ENCODE measurements at places on chromosomes 1 and 21. TPM values are rescaled to one million over a fixed set of nuclear protein-coding genes. Genes with fewer than 3 reads are reported as not detected.
A peak's percentile ranks its signal among the peaks of the same experiment; 100 is the strongest.

DNA sequence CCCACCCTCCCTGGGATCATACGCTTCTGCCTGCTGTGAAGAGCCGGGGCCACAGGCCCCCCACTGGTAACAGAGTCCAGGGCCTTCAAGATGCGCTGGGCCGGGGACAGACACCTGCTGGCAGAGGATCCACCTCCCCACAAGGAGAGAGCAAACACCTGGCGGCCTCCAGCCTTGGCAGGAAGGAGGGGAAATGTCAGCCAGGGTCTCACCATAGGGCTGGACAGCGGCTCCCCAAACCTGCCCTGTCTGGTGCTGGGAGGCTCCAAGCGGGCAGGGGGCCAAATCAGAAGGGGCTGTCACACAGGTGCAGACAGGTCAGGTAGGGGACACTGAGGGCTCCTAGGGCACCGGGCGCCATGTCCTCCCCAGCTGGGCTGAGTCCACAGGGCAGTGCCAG, 58.9 kb downstream of the KCNAB2 start:
- no peaks in the 10 kb centered on the region for H3K4me1 ChIP-seq
- H3K27me3 ChIP-seq: no peaks in the 10 kb centered on the region
- peak; percentile 68 for DNase-seq
- no peak overlapping the region for H3K4me3 ChIP-seq
- no peaks in the 10 kb centered on the region for H3K36me3 ChIP-seq
- no peak overlapping the region for H3K27ac ChIP-seq

GRCh38 chr1:27136998-27137542, 17.9 kb downstream of the SLC9A1 start:
- H3K36me3 ChIP-seq: no peaks in the 10 kb centered on the region
- H3K27ac ChIP-seq: no peak overlapping the region
- no peaks in the 10 kb centered on the region for H3K4me1 ChIP-seq
- no peaks in the 10 kb centered on the region for H3K27me3 ChIP-seq

VCAM1 gene
- 7.5 TPM for polyA plus RNA-seq

DYNLT5 gene
- polyA plus RNA-seq: 0.23 TPM

GRCh38 chr1:87044424-87044823, 130.0 kb downstream of the HS2ST1 start:
- no peak overlapping the region for H3K27ac ChIP-seq
- DNase-seq: no peak
- no peaks in the 10 kb centered on the region for H3K27me3 ChIP-seq
- no peaks in the 10 kb centered on the region for H3K36me3 ChIP-seq
- H3K4me1 ChIP-seq: no peaks in the 10 kb centered on the region

DNA sequence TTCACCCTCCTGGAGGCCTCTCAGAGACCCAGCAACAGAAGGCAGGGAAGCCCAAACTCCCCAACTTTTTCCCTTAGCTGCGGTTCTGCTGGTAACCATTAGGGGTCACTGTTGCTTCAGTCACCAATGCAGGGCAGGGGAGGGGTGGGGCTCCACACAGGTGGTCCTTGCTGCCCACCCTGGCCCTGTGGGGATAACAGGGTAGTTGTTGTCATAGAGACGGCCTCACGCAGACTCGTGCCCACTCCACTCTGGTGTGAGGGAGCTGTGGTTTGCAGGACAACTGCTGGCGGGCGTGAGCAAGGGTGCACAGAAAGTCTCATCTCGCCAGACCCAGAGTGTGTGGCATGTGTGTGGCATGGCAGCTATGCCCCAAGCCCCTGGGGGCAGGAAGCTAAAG, 19.9 kb downstream of the INSRR start:
- H3K4me3 ChIP-seq: no peak overlapping the region
- no peaks in the 10 kb centered on the region for H3K36me3 ChIP-seq
- no peak for DNase-seq
- H3K4me1 ChIP-seq: no peaks in the 10 kb centered on the region

DNA sequence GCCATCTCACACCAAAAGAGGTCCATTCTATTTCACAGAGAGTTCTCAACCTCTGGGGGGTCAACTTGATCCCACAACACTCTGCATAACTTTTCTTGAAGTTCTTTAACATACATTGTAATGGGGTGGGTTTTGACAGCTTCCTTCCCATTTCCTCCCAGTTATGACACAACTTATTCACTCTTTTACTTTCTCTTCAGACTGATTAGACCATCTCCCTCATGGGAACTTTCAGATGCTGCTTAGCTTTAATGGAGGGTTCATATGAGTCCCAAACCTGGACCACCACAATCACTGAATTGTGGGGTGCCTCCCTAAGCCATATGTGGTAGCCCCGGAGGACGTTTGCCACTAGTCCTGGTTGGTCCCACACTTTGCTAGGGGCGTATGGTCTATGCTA, 28.3 kb upstream of the KCNJ15 start:
- H3K27me3 ChIP-seq: no peaks in the 10 kb centered on the region
- no peak for DNase-seq
- H3K27ac ChIP-seq: no peak overlapping the region
- no peaks in the 10 kb centered on the region for H3K36me3 ChIP-seq
- no peaks in the 10 kb centered on the region for H3K4me1 ChIP-seq

- no peaks in the 10 kb centered on the region for H3K36me3 ChIP-seq
- no peak for DNase-seq
- no peaks in the 10 kb centered on the region for H3K4me1 ChIP-seq
- no peaks in the 10 kb centered on the region for H3K27me3 ChIP-seq
- peak overlapping the region; percentile 94 for H3K4me3 ChIP-seq
Observed at GRCh38 chr1:42335809-42336518, 929 bp upstream of the FOXJ3 start.

DNA sequence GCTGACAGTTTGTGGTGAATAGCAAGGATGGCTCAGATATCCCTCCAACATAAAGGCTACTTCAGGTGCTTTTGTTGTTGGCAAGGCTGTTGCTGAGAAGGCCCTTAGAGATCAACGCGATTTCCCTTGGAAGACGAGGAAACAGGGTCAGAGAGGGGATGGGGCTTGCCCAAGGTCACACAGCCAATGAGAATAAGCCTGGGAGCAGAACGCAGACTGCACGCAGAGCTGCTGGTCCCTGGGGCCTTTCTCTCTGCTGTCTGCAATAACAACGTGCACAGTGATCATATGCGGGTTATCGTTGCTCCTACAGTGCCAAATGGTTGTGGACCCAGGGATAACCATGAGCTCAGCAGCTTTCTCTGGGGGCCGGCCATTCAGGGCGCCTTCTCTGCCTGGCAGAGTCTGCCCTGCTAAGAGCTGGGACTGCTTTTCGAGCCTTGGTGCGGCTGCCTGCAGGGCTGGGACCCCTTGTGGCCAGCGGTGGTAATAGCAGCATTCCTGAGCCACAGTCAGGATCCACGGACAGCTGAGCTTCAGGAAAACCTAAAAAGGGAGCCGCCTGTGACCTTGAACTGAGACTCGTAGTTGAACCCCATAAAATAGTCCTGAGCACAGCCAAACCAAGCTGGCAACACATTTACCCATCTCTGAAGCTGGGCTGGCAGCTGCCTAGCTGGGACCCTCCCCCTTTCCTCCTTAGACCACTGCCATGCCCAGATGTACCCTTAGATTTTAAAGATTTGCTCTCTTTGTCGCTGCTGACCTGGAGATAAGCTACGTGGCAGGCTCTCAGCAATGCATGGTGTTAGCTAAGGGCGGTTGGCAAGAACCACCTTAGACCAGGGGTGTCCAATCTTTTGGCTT, 39.8 kb downstream of the HTR6 start:
- no peaks in the 10 kb centered on the region for H3K36me3 ChIP-seq
- H3K27me3 ChIP-seq: no peaks in the 10 kb centered on the region
- H3K4me1 ChIP-seq: no peaks in the 10 kb centered on the region
- DNase-seq: peak; percentile 91
- H3K4me3 ChIP-seq: no peak overlapping the region
- no peak overlapping the region for H3K27ac ChIP-seq

DNA sequence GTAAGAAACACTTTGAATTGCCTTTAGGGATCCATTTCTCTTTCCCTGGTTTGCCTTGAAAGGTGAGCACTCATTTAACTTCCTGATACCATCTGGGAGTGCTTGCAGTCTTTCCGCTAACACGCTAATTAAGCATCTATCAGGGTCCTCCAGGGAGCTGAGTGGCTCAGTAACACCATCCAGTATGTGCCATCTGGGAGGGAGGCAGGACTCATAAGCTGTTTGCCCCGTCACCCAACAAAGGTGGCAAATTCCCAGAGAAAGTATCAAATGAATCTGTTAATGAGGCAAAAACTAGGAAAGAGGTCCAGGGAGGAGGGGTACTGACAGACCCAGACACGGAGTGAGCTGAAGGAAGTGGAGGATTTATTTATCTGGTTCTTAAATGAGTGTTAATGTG, 430.9 kb downstream of the HLX start:
- no peak overlapping the region for H3K4me3 ChIP-seq
- no peaks in the 10 kb centered on the region for H3K27me3 ChIP-seq
- H3K27ac ChIP-seq: no peak overlapping the region
- H3K4me1 ChIP-seq: no peaks in the 10 kb centered on the region

DNA sequence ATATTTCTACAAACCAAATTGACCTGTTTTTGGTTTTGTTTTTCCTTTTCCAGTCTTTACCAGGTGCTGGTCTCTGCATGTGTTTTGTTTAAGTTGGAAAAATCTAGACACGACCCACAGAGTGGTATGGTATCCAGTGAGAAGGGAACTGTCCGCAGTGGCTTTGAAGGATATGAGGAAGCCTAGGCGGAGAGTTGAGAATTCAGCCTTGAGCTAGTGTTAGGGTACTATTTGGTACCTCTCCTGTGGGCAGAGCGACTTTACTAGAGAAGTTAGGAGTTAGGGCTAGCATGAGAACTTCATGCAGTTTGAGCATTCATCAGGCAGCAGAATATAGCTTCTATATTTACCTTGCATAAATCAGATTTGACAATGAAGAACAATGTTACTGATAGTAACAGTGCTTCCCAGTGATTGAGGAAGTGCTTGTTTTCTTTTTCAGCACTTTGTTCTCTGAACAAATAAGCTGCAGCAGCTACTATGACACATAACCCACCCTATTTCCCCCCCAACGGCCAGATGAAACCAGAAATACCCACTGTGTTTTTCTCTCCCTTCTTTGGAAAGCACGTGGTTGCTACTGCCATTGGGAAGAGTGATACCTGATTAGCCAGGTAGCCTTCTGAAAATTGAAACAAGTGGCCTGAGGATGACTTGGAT, 19.0 kb downstream of the MRPS6 start:
- H3K4me3 ChIP-seq: no peak overlapping the region
- H3K27me3 ChIP-seq: no peaks in the 10 kb centered on the region
- H3K4me1 ChIP-seq: peaks cover 17% of the 10 kb centered on the region
- H3K27ac ChIP-seq: no peak overlapping the region
- no peaks in the 10 kb centered on the region for H3K36me3 ChIP-seq

USF1 gene
- polyA plus RNA-seq: 124 TPM

DNA sequence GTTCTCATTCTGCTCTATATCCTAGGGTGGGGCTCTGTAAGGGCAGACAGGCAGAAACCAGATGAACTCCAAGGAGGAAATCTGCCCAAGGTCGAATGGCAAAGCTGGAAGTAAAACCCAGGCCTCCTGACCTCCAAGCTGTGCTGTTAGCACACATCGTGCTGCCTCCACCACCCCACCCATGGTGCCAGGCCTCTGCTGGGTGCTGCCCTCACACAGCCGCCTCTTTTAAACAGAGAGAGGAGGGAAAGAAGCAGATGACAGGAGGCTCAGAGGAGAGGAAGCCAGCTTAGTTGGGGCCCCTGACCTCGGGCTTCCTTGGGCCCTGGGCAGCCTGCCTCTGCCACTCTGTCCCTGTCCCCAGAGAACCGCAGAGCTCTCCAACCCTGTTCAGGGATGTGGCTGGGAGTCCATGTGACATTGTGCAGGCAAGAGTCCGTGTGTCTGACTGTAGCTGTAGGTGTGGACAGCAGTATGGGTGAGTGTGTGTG, 1.1 kb downstream of the SYNC start:
- H3K4me3 ChIP-seq: peak overlapping the region; percentile 84
- peak; percentile 71 for DNase-seq
- H3K4me1 ChIP-seq: peaks cover 4% of the 10 kb centered on the region
- H3K27ac ChIP-seq: peak overlapping the region; percentile 82

- no peak overlapping the region for H3K27ac ChIP-seq
- H3K27me3 ChIP-seq: no peaks in the 10 kb centered on the region
- H3K4me3 ChIP-seq: no peak overlapping the region
- no peaks in the 10 kb centered on the region for H3K36me3 ChIP-seq
Observed at GRCh38 chr1:69110851-69111250, 456.9 kb upstream of the LRRC7 start.

Measured in aorta (tissue), 5 donors.